ENCODE measurements at places on chromosomes 11 and 22.
A peak's percentile ranks its signal among the peaks of the same experiment; 100 is the strongest.

DNA sequence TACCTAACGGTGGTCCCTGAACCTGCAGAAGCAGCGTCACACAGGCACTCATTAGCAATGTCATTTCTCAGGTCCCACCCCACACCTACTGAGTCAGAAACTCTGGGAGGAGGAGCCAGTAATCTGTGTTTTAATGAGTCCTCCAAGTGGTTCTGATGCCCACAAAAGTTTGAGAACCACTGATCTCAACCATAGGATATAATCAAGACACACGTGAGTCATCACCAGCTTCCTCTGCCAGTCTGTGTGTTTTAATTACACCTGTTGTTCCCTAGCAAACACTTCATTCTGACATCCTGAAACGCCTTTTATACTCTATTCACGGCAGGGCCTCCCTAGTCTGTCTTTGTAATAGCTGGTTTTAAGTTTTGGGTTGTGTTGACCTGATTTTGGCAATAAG lies 5.8 kb downstream of the TECTA start:
- no peak for DNase-seq

DNA sequence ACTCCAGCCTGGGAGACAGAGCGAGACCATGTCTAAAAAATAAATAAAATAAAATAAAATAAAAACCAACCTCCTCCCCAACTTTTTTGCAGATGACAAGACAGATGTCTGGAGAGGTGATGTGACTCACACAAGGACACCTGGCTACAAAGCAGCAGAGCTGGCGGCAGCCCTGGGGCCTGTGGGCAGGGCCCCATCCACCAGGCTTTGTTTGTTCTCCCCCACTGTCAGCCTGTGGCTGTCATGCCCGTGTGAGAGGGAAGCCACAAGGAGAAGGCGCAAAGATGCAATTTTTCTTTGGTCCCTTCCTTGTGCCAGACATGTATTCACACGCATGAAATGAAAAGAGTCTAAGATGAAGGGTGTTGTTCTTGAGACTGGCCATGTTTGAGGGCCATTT lies 16.6 kb downstream of the CD59 start:
- no peak for DNase-seq

DNA sequence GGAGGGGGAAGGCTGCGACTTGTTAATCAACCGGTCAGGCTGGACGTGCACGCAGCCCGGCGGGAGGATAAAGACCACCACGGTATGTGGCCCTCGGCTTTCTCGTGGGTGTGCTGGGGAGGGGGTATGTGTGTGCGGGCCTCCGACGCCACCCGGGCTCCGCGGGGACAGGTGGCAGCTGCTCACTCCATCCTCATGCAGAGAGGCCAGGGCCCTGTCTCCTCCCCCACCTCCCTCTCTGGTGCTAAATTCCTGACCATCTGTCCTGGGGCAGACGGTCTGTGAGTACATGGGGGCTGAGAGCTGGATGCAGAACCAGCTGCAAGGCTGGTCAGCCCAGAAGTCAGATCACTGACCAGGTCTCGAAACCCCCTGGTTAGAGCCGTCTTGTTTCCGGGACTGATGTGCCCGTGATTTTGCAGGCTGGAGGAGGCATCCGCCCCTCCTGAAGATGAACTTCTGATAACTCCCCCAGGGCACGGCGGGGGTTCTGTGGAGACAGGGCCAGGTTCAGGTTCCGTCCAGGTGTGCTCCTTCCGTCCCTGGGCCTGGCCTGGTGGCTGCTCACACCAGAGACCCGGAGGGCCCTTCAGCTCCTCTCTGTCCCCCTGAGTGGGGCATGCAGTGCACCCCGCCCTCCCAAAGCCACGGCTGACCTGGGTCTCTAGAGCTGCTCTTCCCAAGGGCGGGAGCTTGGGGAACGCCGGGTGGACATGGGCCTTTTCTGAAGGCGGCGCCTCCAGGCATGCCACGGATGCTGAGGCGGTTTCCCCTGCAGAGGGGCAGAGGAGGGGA lies 1119.7 kb downstream of the BRD1 start:
- DNase-seq, result no peak

- peak; percentile 21 for DNase-seq
Measured at GRCh38 chr11:45662665-45663485, 2.5 kb downstream of the CHST1 start.

DNA sequence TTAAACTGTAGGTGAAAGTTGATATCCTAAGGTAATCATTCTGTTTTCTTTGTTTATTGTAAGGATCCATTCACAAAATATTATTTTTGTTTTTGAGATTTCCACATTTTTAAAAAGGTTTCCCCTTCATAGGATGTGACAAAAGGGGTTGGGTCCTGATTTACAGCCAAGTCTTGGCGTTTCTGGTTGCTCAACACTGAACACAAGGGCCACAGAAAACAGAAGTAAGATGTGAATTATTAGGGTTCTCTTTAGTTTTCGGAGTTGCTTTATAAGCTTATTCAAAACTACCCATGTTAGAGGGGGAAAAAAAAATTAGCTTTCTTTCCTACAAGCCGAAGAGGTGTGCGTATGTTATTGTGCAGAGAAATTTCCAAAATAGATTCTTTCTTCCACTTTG lies 30.0 kb upstream of the FLI1 start:
- no peak for DNase-seq

DNA sequence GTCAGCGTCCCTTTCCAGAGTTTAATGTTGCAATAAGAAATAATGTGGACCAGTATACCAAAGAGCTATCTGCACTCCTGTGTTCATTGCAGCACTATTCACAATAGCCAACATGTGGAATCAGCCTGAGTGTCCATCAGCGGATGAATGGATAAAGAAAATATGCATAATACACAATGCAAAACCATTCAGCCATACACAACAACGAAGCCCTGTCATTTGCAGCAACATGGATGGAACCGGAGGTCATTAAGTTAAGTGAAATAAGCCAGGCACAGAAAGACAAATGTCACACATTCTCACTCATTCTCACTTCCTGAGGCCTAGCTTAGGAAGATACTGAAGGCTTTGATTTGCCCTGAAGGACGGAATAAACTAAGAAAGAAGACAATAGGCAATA lies 22.1 kb downstream of the SLC5A4 start:
- DNase-seq, result no peak

DNA sequence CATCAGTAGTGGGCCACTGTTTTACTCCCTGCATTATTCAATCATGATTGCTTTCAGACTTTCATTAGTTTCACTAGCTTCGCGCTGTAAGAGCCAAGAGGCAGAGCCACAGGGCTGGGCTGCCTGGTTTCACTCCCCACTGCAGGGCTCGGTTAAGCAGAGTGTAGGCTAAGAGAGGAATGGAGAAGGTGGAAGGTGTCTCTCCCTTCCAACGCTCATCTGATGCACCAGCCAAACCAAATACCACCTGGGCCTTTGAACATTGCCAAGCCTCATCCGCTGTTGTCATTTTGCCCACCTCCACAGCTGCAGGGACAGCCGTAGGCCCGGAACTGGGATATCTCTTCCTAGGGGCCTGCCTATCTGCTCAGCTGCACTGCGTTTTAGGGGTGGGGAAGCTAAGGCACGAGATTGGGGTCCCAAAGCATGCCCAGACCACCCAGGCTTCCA lies 480 bp upstream of the SMARCB1 start:
- no peak for DNase-seq

All from NCI-H1694 treated with DMSO at 0.1 percent for 48 hours (cell line).